Head of caudate nucleus (tissue), 42 donors: ENCODE measurements at places on chromosomes 3 and 15.

DNA sequence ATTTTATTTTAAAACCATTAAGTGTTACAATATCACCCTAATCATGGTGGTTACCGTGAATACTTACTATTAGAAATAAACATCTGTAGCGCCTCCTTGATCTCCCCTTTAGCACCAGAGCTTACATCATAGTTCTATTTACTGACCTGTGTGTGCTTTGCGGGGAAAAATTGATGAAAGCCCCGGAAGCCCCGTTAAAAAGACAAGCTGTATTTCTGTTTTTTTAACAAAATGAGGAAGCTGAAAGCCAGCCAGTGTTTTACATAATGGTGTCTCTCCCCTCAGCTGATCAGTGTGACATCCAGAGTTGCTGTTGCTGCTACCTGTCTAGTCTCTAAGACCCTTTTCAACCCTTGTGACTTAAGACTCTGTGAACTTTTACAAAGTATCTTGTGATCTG lies 100.8 kb downstream of the OPA1 start:
- DNase-seq, result no peak

DNA sequence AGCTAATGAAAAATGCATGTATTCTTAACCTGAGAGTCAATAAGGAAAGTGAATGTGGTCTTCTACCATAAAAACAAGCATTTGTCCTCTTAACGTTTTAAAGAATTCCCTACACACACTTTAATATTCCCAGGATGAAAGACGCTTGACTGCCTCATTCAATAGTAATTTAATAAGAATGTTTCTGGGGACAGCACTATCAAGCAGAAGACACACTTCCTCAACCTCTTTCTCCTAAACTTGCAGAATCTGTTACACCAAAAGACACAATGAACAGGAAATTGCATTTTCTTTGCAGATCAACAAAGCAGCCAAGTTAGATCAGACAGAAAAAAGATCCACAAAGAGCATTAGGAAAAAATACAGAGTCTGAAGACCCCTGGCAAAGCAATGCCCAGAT lies 97.7 kb downstream of the PLCH1 start:
- DNase-seq, result no peak

DNA sequence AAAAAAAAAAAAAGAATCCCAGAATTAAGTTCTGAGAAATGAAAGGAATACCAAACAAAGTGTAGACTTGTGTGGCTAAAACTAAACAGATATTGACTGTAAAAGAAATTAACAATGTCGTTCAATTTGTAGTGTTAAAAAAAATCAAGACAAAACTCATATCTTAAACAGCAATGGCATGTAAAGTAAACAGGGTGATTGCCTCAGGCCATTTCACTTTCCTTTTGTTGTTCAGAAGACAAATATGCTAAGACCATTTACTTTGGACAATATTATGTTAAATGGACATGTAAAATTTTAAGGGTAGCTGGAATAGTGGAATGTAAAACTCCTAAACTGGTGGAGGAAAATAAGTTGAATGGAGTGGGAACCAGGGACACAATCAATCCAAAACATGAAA lies 139.1 kb downstream of the RTP4 start:
- DNase-seq, result no peak

DNA sequence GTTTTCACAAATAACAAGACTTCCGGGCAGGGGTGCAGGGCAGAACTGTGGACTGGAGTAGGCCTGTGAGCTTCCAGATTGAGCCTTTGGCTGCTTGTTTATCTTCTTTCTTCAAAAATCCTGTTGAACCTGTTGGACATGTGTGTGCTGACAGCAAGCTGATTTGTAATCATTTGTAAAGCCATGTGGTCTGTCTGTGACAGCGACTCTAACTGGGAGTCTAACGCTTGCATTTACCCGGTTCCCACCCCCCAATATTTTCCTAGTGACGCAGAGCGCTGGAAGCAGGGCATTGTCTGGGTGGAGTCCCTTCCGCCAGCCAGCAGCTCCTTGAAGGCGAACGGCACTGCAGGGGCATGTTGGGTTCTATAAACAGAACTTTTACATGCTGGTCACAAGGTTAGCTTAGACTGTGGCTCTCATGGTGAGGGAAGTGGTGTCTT lies 85.7 kb upstream of the MYZAP start:
- no peak for DNase-seq

DNA sequence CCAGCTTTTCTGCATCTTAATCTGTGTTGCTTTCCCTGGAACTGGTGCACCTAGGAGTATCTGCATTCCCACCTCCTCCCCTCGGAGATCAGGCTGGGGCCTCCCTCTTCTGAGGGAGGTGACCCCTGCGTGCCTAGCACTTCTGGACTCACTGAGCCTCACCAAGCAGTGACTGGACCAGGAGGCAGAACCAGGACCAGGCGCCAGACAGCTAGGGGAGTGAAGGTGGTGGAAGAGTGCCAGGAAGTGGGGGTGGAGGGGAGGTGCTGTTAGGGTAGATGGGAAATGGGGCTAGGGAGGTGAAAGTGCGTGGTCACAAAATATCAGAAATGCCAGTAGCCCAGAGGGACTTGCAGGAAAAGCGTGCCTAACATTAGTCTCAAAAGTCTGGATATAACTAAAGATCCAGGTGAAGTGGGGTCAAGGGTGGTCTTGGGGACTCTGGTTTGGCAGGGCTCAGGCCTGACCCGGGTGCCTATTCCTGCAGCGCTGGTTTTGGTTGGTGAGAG lies 1.2 kb downstream of the DUOXA2 start:
- DNase-seq, result no peak

DNA sequence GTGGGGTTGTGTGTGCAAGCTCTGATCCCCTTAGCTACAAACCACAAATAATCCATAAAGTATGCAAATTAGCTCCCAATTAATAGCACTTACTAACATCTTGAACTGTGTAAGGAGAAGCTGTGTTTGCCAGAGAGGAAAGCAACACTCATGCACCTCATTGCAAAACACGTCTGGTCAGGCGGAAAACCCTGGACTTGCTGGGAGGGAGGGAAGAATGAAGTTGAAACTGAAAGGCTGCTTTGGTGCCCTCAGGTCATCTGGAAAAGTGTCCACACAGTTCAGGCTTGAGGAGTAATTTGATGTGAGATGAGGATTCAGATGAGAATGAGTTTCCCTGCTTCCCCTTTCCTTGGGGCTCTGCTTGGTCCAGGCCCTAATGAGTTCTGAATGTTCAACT lies 185.5 kb upstream of the ANKRD28 start:
- no peak for DNase-seq

- no peak for DNase-seq
Observed at GRCh38 chr3:85758442-85758841, 799.7 kb downstream of the CADM2 start.

GRCh38 chr3:131801566-131801965 lies 233.2 kb downstream of the CPNE4 start:
- no peak for DNase-seq

DNA sequence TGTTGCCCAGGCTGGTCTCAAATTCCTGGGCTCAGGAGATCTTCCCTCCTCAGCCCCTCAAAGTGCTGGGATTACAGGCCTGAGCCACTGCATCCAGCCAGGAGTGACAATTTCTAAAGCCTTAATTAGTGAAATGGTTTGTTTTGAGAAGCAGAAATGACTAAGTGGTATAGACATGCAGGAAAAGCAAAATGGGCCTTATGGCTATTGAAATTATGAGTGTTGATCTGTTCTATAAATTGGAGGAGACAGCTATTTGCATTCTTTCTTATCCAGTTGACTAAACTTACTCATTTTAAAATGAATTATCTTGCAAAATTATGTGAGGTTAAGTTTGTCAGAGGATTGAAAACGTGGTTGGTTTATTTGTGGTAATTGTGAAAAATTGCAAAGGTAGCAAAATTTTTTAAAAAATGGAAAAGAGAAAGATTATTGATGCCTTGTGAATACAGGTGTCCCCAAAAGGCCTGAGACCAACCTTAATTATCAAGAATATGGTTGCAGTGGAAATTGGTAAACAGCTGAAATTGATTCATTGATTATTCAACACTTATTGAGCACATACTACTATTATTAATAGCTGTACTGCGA lies 7.9 kb downstream of the RAP2B start:
- no peak for DNase-seq

GRCh38 chr3:32956750-32957570 lies 5.5 kb downstream of the CCR4 start:
- no peak for DNase-seq

GRCh38 chr3:87004883-87005282 lies 13.9 kb upstream of the VGLL3 start:
- no peak for DNase-seq

- no peak for DNase-seq
Observed at GRCh38 chr15:97736748-97737147, 223.8 kb upstream of the ARRDC4 start.

GRCh38 chr3:78761126-78761525 lies 1006.7 kb downstream of the ROBO1 start:
- no peak for DNase-seq

DNA sequence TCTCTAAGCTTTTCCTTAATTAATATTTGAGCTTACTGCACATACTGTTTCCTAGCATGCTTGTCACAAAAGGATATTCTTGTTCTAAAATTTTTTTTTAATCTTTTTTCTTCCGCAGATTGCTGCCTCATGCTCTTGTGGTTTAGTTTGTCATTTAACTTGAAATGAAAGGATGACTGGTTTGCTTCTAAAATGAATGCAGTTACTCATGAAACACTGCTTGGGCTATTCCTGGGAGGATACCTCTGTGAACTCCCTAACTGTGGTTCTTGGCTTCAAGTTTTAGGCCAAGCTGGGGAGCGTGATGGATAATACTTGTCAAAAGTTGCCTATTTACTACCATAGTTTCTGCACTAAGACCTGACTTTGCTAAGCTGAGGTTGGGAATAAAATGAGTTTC lies 64.0 kb downstream of the USP13 start:
- no peak for DNase-seq

GRCh38 chr3:45087155-45087554 lies 59.0 kb downstream of the CDCP1 start:
- DNase-seq, result no peak

DNA sequence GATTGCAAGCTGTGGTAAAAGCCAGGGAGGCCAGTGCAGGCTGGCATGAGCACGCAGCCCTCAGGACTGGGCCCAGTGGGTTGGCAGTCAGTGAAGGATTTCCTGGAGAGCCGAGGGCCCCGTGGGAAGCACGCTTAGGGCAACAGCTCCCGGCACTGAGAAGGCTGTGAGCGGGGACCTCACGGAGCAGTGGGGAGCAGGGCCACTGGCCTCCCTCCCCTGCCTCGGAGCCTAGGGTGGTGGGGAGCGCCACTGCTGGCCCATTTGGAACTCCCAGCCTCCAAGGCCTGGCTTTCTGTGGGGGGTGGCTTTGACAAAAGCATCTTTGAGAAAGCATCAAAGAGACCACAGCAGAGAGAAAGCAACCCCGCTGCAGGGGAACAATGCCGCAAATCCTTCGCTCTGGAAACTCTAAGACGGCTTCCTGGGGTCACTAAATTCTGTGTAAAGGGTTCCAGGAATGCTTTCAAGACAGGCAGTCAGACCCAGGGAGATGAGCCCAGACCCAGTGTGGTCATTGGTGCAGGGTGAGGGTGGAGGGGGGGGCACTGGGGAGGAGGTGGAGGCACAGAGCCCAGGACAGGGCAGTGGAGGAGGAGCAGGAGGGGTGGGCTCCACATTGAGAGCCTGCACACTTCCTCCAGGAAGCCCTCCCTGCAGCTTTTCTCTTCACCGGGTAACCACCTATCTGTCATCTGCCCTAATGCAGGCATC lies 9.5 kb upstream of the APBA2 start:
- DNase-seq, result peak; percentile 40

- peak; percentile 16 for DNase-seq
Observed at GRCh38 chr3:187746059-187746441, 782 bp upstream of the BCL6 start.

DNA sequence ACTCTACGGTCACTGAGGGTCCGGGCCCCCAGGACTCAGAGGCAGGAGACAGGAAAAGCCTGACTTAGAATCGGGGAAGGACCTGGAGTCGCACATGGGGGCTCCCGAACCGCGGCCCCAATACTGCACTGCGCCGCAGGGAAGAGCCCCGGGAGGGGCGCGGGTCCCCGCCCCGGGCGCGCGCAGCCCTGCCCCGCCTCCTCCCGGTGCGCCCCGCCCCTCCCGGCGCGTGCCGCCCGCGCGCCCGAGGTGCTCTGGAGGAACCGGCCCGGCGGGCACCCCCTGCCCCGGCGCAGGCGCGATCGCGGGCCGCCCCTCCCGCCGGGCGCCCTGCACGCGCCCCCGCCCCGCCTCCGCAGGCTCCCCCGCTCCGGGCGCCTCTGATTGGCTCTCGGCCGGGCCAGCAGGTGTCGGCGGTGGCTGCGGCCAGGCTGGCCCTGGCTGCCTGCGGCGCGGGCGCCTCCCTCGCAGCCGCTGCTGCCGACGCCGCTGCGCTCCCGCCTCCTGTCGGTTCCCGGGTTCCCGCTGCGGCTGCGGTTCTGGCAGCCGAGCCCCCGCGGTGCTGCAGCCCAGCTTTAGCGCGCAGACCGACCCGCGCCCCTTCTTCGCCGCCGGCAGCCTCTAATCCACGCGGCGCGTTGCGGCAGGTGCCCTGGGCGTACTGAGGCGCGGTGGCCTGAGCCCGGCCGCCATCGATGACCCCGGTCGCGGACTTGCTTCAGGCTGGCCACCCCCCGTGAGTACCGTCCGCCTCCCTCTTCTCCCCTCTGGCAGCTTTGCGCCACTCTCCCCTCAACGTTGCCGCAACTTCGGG lies at the start of gene MYRIP:
MYRIP (plus strand) TSS at position 429 of the 814 bp plus-strand sequence. CDS start 91,208 bp downstream, outside the sequence.
- peak; percentile 55 for DNase-seq

GRCh38 chr3:42804831-42805132 lies 492 bp upstream of the HIGD1A start:
- no peak for DNase-seq

DNA sequence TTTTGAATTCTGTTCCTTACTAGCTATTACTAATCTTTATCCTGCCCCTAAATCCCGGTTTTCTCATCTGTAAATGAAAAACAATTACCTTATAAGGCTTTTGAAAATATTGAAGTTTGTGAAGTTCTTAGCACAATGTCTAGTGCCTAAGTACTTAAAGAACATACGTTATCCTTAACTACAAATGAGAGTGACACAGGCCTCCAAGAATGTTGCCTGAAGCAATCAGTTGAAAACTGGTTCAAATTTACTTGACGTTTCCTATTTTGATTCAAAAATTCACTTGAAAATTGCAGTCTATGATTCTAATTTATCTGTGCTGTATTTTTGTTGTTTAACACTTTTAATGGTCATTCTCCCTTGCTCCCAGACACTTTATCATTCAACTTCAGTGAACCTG lies 3.2 kb downstream of the SENP7 start:
- no peak for DNase-seq

GRCh38 chr3:71080517-71081083 lies 502.9 kb downstream of the FOXP1 start:
- DNase-seq, result no peak

DNA sequence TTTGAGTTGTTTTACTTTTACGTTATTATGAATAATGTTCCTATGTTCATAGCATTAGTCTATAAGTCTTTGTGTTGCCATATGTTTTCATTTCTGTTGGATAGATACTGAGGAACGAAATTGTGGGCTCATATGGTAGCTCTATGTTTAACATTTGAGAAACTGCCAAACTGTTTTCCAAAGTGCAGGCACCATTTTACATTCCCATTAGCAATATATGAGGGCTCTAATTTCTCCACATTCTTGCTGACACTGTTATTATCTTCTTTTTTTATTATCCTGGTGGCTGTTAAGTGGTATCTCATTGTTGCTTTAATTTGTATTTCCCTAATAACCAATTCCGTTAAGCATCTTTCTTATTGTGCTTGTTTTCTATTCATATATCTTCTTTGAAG lies 1.8 kb upstream of the PIK3R4 start:
- no peak for DNase-seq

- no peak for DNase-seq
Observed at GRCh38 chr3:29091599-29092189, 189.2 kb upstream of the RBMS3 start.

- no peak for DNase-seq
Observed at GRCh38 chr3:177479630-177480029, 282.3 kb upstream of the TBL1XR1 start.
